RPMI8226 (cell line): ENCODE measurements at places on chromosomes 4 and X.
A peak's percentile ranks its signal among the peaks of the same experiment; 100 is the strongest.

DNA sequence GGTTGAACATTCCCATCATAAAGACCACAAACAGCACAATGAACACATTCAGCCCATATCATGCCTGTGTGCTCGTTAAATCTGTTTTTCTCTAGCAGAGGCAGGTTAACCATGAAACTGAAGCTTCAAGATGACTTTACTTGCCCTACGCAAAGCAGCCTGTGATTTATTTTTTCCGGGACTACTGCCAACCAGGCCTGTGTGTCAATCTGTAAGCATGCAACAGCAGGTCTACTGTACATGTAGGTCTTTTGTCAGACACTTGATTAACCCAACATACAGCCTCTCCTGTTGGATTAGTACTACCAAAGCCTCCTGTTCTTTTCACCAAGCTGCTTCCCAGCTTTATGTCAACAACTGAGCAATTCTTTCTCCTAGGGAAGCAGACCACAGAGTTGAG lies 85.5 kb upstream of the ACSL1 start:
- no peak for DNase-seq

GRCh38 chr4:143344041-143344440 lies 7.4 kb downstream of the GAB1 start:
- no peak for DNase-seq

DNA sequence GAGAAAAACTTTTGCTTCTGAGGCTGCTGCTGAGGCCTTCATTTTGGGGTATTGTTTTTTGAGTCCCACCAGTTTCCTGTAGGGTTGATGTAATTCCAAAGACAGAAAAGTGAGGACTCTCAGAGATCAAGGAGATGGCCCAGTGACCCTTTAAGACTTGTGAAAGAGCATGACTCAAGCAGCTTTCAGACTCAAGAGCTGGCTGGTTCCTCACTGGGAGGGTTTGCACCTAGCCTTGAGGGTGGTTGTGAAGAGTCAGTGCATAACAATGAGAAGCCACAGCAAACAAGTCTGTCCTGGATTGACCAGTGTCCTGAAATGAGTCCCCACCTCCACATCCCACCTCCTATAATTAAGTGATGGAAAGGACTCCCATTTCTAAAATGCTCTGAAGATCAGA lies 89.2 kb downstream of the NHS start:
- no peak for DNase-seq

- peak; percentile 51 for DNase-seq
These were observed 91.3 kb upstream of the WDR44 start for GRCh38 chrX:118254611-118255010.

- DNase-seq = peak; percentile 11
These were observed 139.3 kb upstream of the MXRA5 start for GRCh38 chrX:3485727-3486126.

DNA sequence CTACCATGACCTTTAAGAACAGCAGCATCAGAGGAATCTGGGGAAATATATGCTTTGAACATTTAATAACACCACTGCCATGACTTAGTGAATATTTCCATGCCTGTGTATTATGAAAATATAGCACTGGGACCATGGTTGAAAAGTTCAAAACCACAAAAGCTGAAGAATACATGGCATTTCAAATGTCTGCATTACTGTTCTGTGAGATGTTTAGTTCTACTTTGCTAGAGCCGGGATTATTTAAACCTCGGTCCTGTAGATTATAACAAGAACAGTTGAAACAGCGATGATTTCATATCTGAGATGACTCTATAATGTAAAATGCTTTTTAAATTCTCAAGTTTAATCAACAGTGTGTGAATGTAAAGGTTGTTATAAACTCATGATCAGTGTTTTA lies 126.7 kb upstream of the AGA start:
- no peak for DNase-seq

GRCh38 chrX:37405956-37406355 lies 56.8 kb downstream of the PRRG1 start:
- DNase-seq = no peak

- no peak for DNase-seq
These were observed 81.2 kb downstream of the SYTL5 start for GRCh38 chrX:38087594-38087993.

- no peak for DNase-seq
These were observed 159.5 kb downstream of the PPP3CA start for GRCh38 chr4:101187841-101188240.

- DNase-seq = no peak
These were observed 963.3 kb downstream of the TRAM1L1 start for GRCh38 chr4:116122124-116122523.

DNA sequence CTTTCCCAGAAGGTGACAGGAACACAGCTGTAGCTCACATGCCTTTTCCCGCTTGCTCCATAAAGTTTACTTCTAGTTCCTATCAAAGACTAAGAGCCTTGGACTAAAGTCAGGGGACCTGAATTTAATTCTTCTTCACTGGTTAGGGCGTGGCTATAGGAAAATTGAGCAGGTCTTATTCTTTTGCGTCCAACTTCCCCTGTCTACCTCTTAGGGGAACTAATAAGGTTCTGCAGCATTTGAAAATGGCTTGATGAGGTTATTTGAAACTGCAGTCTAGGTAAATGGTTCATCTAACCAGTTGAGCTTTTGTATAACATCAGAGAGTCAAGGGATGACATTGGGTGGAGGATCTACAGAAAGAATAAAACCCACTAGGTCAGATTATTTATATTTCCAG lies 2.6 kb downstream of the ARHGAP10 start:
- no peak for DNase-seq

- DNase-seq = no peak
These were observed 60.0 kb downstream of the FHDC1 start for GRCh38 chr4:152996111-152996571.

DNA sequence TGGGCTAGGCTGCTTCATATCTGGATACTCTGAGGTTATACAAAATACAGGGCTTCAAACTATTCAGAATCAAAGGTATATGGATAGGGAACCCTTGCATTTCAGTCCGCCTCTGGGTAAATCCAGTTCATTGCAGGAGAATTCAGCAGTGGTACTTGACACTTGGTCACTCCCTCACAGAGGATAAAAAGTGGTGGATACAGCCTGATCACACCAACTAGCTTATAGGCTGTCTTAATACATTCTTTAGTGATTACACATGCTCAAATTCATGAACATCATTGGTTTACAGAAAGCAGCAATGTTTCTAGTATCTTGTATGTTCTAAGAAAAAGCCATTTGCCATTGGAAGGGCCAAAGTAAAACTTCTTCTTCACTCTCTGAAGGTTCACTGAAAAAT lies 104.8 kb upstream of the PDE5A start:
- no peak for DNase-seq

DNA sequence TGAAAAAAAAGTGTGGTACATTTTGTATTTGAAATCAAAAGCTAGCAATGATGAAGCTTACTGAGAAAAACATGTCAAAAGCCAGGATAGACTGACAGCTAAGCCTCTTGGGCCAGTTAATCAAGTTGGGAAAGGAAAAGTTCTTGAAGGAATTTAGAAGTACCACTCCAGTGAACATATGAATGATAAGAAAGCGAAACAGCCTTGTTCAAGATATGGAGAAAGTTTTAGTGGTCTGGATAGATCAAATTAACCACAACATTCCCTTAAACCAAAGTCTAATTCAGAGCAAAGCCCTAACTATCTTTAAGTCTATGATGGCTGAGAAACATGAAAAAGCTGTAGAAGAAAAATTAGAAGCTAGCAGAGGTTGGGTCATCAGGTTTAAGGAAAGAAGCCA lies 268.3 kb downstream of the PDHA2 start:
- no peak for DNase-seq

- no peak for DNase-seq
These were observed 59.0 kb downstream of the ING2 start for GRCh38 chr4:183563874-183564273.

GRCh38 chrX:134158821-134159512 lies 78.0 kb upstream of the CCDC160 start:
- DNase-seq = no peak
